ENCODE measurements at places on chromosomes 16 and 17.

DNA sequence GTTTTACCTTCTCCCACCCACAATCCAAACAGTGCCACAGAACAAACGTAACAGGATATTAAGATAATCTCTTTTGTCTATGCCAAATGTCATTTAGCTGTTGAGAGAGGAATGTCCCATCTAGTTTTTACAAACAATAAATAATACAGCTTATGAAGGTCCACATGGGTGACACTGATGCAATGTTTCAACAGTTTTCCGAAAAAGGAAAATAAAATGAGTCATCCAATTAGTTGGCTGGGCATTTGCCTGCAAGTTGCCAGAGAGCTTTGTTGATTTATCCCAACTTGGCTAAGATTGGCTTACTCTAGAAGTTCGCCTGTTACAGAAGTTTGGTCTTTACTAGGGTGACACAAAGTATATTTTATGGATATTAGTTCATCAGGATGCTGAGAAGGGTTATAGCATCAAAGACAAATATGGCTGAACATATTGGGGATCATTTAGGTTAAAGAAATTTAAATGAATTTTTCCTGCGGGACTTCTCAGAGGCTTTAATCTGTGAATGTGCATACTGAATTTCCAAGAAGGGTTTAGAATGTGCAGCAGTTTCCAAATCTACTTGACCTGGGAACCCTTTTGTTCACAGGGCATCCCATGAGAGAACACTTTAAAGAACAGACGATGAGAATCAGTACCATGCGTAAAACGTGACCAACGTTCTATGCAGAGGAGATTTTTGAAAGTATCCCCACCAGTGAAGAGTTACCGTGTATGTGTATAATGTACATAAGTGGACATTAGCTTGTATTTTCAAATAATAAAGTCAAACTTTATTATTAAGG is 73.1 kb downstream of the CDH13 start:
- H3K4me3 ChIP-seq: no peak overlapping the region
- no peaks in the 10 kb centered on the region for H3K27me3 ChIP-seq
- no peaks in the 10 kb centered on the region for H3K36me3 ChIP-seq
- no peak for DNase-seq
- H3K27ac ChIP-seq: peak overlapping the region; percentile 7
- H3K4me1 ChIP-seq: no peaks in the 10 kb centered on the region

DNA sequence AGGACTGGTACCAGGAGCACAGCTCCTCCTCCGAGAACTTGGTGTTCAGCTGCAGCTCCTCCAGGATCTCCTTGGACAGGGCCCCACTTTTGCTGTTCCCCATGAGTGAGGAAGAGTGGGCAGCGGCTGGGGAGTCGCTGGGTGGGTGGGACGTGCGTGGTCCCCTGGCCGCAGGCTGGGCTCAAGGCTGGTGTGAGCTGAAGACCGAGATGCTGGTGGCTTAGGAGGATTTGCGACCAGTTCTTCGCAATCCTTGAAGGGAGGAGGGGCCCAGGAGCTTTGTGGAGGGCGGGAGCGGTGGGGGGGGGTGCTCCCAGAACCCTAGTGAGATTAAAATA is at the start of gene RCVRN:
RCVRN (minus strand) TSS at position 194 of the 338 bp plus-strand sequence; CDS start at position 103, 91 bp downstream.
- no peak for DNase-seq
- no peak within 1 kb of the TSS for H3K4me3 ChIP-seq
- H3K27me3 ChIP-seq: peaks cover 3% of the 10 kb centered on the region
- no peaks in the 10 kb centered on the region for H3K4me1 ChIP-seq
- no peaks in the 10 kb centered on the region for H3K36me3 ChIP-seq

DNA sequence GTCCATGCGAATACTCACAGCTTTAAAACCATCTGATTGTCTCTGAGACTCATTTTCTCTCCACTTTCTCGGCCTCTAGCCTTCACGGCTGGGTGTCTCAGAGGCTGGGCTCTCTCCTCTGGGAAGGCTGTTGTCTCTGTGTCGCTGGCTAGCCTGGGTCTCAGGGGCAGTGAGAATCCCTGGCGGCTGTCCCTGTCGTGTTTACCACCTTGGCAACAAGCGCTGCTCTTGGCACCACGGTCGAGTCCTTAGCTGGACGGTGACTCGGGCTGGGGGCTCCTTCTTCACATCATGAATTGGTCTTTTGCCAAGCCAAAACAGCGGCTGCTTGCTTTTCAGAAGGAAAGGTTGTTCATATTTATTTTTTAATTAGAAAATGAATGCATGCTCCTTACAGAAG is 81.1 kb downstream of the MSI2 start:
- no peak overlapping the region for H3K27ac ChIP-seq
- H3K4me1 ChIP-seq: no peaks in the 10 kb centered on the region
- no peaks in the 10 kb centered on the region for H3K27me3 ChIP-seq
- no peak for DNase-seq
- no peaks in the 10 kb centered on the region for H3K36me3 ChIP-seq

- H3K4me3 ChIP-seq: peak overlapping the region; percentile 95
- no peaks in the 10 kb centered on the region for H3K36me3 ChIP-seq
- no peak for DNase-seq
- H3K27me3 ChIP-seq: no peaks in the 10 kb centered on the region
- peak overlapping the region; percentile 99 for H3K27ac ChIP-seq
These were observed 773 bp upstream of the PPM1D start for GRCh38 chr17:60599220-60599619.

DNA sequence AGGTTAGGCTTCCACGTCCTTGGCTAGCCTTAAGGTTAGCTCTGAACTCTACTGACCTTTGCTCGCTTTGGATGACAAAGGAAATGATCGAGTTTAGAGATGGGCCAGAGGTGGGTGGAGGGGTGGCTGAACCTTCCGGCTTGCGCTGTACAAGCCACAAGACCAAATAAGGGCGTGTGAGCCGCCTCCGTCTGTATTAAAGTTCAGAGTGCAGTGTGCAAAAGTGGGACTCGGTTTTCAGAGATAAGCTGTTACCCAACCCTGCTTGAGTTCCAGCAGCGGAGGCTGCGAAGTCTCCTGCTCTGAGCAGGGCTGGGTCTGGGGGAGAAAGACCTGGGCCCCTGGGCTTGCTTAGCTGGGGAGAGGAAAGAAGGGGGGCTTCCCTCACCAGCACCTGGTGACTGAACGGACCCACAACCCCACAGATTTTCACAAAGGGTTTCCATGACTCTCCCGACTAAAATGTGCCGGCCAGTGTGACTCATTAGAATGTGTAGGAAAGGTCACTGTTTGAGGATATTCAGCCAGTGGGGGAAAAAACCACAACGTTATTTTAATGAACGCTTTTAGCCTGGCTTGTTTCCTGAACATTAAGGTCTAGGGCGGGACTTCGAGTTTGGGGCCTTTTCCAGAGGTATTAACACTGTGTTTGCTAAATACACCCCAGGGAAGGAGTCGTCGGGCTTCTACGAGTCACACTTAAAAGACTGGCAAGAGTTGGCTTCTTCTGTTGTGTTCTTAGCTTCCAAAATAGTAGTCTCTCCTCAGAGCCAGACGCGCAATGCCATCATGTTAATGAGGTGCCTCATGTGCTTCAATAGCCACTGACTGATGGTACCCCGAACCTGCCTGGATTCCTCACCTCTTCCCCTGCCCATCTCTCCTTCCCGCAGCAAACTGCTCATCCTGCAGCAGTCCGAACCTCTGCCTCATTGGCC is 67.0 kb downstream of the CENPV start:
- H3K27ac ChIP-seq: peak overlapping the region; percentile 95
- peaks cover 30% of the 10 kb centered on the region for H3K4me1 ChIP-seq
- H3K27me3 ChIP-seq: no peaks in the 10 kb centered on the region
- peak; percentile 71 for DNase-seq
- no peak overlapping the region for H3K4me3 ChIP-seq
- H3K36me3 ChIP-seq: no peaks in the 10 kb centered on the region

- no peak for DNase-seq
- no peaks in the 10 kb centered on the region for H3K4me1 ChIP-seq
- H3K4me3 ChIP-seq: no peak overlapping the region
These were observed 64.0 kb downstream of the NT5M start for GRCh38 chr17:17366941-17367875.

DNA sequence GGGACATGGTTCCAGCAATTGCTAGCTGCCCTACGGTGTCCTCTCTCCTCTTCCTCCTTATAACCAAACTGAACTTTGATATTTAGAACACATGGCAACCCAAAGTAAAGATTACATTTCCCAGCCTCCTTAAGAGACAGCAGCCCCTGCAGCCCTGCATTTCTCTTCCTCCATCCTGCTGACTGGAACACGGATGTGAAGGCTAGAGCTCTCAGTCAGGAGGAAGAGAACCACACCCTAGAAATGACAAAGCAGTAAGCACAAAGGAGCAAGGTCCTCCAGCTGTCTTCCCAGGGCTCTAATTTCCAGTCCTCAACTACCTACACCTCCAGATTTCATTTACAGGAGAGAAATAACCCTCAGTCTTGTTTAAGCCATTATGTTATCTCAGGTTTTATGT is 10.9 kb downstream of the DYNC1LI2 start:
- H3K36me3 ChIP-seq: peaks cover 18% of the 10 kb centered on the region
- DNase-seq: no peak
- H3K27me3 ChIP-seq: no peaks in the 10 kb centered on the region
- peaks cover 17% of the 10 kb centered on the region for H3K4me1 ChIP-seq
- H3K27ac ChIP-seq: peak overlapping the region; percentile 80

- H3K36me3 ChIP-seq: peaks cover 8% of the 10 kb centered on the region
- no peak overlapping the region for H3K27ac ChIP-seq
- DNase-seq: no peak
- H3K27me3 ChIP-seq: no peaks in the 10 kb centered on the region
These were observed 1.2 kb downstream of the CCDC137 start for GRCh38 chr17:81667754-81668153.

Data from liver (tissue), 10 donors.